ENCODE measurements at places on chromosomes 7 and 10.

- DNase-seq = no peak
Observed at GRCh38 chr10:28367929-28368484, 65.1 kb upstream of the MPP7 start.

DNA sequence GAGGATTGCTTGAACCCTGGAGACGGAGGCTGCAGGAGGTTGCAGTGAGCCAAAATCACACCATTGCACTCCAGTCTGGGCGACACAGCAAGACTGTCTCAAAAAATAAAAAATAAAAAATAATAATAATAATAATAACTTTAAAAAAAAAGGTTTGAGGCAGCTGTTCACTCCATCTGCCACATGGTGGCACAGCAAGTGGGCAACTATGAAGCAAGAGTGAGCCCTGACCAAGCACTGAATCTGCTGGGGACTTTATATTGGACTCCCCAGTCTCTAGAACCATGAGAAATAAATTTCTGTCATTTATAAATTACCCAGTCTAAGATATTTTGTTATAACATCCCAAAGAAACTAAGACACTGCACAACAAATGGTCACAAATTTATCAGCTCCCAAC lies 14.6 kb upstream of the BRI3 start:
- no peak for DNase-seq

DNA sequence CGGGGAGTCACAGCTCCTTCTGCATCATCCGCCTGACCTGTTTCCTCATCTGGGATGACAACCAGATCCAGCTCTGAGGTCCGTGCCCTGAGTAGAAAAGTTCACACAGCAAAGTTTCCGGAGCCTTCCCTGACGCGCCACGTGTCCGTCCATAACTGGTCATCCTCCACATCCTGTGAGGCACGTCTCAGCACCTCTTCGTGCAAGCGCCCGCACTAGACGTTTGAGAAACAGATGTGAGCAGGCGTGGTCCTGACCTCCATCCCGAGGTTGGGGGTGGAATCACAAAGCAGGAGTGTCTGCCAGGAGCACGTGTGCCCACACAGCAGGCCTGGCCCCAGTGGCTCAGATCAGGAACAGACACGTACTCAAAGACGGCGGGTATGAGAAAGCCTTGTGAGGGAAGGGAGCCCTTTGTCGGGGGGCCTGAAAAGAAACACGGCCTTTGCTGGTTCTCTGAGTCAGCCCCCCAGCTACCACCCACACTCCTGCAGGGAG lies 520.8 kb downstream of the DNAJB6 start:
- DNase-seq = no peak

GRCh38 chr7:28447071-28447470 lies 34.8 kb downstream of the CREB5 start:
- DNase-seq = no peak

GRCh38 chr10:75600833-75601232 lies 169.4 kb downstream of the LRMDA start:
- DNase-seq = no peak

DNA sequence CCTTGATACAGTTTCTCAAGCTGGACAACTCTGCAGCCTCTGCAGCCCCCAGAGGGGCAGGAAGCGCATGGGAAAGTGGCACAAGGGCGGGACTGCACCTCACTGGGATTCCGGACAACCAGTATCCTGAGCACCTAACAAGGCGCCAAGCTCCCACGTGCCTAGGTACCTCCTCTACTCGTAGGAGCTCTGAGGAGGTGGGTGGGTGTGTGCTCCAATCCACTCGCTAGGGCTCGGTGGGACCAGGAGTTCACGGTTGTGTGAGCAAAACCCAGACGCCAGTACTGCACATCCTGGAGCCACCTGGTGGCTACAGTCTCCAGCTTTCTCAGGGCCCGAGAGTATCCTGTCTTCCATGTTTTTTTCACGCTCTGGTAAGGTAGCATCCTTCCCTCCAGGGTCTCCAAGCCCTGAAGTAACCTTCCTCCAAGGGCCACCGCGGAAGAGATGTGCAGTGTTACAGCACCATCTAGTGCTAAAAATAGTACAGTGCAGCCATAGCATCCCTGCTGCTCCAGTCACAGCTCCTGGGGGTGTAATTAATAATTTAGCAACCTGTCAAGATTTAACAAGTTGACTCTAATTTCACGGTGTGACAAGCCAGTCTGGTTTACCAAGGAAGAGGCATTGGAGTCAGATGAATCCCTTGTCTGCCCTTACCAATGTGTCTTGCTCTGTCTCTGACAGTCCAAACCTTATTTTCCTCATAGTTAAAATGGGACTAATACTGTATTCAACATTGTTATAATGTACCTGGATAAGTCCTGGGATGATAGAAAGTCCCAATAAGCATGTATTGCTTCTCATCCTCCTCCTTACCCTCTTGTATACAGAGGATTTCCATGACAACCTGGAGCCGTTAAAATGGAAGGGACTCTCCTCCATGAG lies 70.4 kb downstream of the HERPUD2 start:
- no peak for DNase-seq

GRCh38 chr10:117186832-117187615 lies 10.3 kb upstream of the KCNK18 start:
- DNase-seq = no peak

- no peak for DNase-seq
Observed at GRCh38 chr10:62554632-62555199, 180.5 kb downstream of the ZNF365 start.

DNA sequence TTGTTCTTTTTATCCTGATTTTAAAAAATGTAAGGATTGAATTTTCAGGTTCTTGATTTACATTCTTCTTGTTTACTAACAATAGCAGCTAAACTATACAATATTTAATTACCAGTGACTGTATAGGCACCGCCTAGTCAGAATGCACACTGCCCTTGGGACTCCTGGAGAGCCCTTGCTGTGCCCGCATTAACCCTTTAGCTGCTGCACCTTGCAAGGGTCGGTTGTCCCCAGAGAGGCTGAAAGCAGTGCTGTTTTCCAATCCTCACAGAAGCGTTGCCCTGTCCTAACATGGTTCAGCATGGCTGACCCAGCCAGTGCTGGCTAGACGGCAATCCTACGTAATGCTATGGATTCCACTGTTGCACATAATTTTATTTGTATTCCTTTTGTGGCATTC lies 102.6 kb downstream of the HECW1 start:
- no peak for DNase-seq

DNA sequence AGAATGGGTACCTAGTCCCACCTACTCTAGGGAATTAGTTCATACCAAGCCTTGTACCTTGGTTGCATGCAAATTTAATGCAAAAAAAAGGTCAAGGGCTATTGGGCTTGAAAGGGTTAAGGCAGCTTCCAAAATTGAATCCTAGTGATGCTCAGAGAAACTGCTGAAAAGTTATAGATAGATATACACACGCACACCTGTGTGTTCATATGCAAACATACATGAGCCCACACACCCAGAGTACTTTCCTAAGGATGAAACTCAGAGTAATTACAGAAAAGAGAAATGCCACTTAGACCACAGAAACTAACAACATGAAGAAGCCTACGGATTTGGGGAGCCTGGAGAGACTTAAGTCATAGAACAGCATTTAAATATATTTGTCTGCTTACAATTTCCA lies 1.5 kb downstream of the SLC25A13 start:
- DNase-seq = no peak

- DNase-seq = no peak
Observed at GRCh38 chr7:33952824-33953223, 47.5 kb downstream of the BMPER start.

- no peak for DNase-seq
Observed at GRCh38 chr10:133186416-133187090, 26.5 kb downstream of the KNDC1 start.

GRCh38 chr10:13496164-13496563 lies 32.6 kb downstream of the BEND7 start:
- no peak for DNase-seq

- no peak for DNase-seq
Observed at GRCh38 chr10:113264333-113265131, 288.3 kb upstream of the HABP2 start.

DNA sequence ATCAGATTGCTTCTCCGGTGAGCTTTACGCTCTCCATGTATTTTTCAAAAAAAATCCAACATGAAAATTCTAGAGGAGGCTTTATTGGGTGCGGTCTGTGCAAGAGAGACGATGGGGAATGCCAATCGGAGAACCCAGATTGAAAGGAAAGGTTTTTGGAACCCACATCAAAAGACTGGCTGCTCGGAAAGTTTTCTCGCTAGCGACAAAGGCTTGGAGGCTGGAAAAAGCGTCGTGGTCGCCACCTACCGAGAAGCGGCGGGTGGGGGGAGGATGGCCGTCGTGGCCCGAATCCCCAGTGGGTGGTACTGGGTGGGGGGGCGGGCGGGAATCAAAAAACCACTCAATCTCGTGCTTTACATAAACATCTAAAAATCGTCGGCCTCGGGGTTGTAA lies 1.1 kb upstream of the GTF2I start:
- no peak for DNase-seq

GRCh38 chr7:51256916-51257315 lies 59.7 kb downstream of the COBL start:
- DNase-seq = no peak

DNA sequence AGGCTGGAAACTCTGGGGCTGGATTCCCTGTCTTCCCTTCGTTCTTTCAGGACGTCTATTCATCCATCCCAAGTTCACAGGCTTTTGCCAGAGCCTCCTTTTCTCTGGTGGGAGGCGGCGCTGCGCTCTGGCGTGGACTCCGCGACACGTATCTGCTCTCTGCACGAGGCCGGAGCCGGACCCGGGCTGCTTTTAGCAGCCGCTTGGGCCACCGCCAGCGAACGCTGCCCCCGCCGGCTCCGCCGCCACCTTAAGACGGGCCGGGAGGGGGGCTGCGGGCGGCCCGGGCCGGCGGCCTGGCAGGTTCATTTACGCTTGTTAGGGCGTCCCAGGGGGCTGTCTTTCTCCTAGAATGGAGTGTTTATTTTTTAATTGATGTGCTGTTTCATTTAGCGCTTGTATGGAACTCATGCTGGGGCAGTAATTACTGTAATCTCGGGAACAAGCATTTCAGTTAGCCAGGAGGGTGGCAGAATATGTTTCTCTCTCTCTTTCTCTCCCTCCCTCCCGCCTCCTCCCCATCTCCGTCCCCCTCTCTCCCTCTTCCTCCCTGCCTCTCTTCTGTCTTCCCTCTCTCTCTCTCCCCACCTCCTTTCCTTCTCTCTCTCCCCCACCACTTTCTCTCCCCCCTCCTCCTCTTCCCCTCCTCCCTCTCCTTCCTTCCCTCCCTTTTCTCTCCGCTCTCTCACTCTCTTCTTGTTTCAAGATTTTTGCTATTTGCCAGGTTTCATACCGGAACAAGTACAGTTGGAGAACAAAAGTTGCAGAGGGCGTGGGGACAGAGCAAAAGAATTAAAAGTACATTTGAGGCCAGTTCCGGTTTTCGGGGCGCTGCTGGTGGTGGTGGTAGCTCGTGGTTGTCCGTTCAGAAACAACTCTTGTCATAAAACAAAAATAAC lies 1.3 kb upstream of the FZD8 start:
- DNase-seq = peak; percentile 91

GRCh38 chr7:5404421-5404826 lies 19.2 kb downstream of the TNRC18 start:
- DNase-seq = no peak

DNA sequence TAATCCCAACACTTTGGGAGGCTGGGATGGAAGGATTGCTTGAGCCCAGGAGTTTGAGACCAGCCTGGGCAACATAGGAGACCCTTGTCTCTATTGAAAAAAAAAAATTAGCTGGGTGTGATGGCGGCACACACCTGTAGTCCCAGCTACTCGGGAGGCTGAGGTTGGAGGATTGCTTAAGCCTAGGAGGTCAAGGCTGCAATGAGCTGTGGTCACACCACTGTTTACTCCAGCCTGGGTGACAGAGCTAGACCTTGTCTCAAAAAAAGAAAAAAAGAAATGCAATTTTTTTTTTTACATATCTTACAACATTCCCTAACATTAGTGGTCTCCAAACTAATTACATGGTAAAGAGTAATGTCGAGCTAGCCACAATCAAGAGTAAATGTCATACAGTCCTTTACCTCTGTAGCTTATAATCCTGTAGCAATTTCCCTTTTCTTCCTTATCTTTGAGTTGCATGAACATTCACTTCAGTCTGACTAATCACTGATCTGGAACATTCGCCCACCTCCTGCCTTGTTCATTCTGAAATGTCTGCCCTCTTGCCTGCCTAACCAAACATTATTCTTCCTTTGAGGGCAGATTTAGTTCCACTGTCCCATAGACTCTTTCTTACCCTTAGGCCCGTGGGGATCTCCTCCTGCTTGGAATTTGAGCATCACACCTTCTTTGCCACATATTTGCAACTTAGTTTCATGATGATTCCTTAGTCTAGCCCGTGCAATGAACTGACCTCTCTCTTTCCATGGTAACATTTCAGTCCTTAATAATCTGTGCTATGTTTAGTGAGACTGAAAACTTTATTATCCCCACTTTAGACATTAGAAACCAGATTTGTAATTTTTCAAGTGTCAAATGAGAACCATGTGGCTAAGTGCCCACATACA lies 4.8 kb upstream of the VCL start:
- no peak for DNase-seq

- DNase-seq = no peak
Observed at GRCh38 chr7:96059075-96059474, 262.8 kb downstream of the SLC25A13 start.

- no peak for DNase-seq
Observed at GRCh38 chr7:30087371-30087770, 47.4 kb upstream of the MTURN start.

DNA sequence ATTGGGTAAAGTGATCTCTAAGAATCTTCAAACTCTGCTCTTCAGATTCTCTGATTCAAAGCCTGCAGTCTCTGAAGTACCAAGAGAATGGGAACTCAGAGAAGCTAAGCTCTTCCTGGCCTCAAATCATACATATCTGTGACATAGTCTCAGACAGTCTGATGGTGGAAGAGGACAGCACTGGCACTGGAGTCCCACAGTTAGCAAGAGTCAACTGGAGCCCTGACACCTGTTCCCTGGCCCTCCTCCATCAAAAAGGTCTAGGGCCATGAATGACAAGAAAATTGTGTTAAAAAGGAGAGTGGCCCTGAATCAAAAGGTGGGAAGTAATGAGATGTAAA lies 37.7 kb downstream of the PRSS2 start:
- no peak for DNase-seq

- no peak for DNase-seq
Observed at GRCh38 chr10:82874671-82875070, 999.7 kb downstream of the NRG3 start.

Data from mesenteric fat pad (tissue), 1 donor.